Kasumi-1 (cell line): ENCODE measurements at places on chromosomes 16 and 17.

DNA sequence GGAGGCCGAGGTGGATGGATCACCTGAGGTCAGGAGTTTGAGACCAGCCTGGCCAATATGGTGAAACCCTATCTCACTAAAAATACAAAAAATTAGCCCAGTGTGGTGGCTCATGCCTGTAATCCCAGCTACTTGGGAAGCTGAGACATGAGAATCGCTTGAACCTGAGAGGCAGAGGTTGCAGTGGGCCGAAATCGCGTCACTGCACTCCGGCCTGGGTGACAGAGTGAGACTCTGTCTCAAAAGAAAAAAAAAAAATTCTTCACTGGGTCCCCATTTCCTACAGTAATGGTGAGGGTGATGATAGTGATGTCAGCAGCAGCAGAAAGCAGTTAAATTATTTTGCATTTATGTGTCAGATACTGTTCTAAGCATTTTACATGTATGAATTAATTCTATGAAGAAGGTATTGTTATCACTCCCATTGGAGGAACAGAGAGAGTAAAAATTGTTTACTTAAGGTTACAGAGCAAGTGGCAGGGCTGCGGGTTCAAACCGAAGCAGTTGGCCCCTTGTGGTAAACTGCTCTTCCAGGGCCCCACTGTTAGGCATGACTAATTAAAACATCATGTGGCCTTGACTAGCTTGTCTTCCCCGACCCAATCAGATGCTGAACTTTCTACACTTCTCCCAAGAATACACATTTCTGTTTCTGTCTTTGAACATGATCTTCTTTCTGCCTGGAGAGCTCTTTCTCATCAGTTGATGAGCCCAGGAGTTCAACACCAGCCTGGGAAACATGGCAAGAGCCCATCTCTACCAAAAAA is 45.8 kb downstream of the STAT3 start:
- DNase-seq = peak; percentile 62

DNA sequence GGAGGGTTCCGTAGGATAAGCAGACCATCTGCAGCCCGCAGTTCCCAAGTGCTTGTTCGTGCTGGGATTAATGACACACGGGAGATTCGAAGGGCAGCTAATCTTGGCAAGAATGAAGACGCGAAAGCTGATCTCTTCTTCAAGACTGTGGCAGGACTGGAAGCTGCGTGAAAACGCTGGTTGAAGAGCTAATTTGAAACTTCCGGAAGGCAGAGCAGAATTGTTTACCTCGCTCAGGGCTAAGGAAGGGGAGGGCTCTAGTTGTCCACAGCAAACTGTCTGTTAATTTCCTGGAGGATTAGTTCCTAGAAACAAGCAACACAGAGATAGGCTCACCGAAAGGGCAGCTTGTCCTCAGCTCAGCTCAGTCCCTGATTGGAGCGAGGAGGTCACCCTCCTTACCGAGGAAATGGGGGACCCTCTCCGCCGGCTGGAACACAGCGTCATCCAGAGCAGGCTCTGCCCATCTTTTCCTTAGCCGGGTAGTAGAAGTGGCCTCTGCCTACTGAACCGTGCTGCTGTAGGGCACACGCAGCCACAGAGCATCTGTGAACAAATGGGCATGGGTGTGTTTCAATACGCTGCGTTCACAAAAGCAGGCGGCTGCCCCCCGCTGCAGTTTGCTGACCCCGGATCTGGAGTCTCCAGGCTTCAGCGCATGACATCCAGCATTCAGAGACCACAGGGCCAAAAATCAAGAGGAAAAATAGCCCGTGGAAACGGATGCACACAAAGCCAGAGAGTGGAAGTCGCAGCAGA is 16.7 kb upstream of the BAIAP2 start:
- peak; percentile 80 for DNase-seq

DNA sequence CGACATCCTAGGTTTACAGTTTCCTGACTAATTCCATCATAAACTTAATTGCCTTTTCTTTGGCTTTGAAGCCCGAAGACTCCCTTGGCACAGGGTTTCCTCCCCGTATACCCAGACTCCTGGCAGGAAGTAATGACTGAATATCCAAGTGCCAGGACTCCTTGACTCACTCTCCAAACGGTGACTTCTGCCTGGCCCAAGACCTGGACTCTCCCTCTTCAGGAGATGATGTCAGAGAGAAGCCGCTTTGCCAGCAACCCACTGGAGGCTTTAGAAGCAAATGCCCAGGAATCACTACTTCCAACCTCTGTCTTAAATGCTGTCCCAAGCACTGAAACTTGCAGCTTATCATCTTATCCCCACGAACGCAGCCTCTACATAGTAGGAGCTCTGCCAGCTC is 146.5 kb downstream of the RGS9 start:
- DNase-seq = no peak

- DNase-seq = no peak
Observed at GRCh38 chr16:80161799-80162739, 378.7 kb upstream of the DYNLRB2 start.

GRCh38 chr17:27846042-27846655 is 45.8 kb upstream of the NOS2 start:
- DNase-seq = peak; percentile 75

GRCh38 chr17:5580969-5581368 is 3.3 kb downstream of the NLRP1 start:
- no peak for DNase-seq

DNA sequence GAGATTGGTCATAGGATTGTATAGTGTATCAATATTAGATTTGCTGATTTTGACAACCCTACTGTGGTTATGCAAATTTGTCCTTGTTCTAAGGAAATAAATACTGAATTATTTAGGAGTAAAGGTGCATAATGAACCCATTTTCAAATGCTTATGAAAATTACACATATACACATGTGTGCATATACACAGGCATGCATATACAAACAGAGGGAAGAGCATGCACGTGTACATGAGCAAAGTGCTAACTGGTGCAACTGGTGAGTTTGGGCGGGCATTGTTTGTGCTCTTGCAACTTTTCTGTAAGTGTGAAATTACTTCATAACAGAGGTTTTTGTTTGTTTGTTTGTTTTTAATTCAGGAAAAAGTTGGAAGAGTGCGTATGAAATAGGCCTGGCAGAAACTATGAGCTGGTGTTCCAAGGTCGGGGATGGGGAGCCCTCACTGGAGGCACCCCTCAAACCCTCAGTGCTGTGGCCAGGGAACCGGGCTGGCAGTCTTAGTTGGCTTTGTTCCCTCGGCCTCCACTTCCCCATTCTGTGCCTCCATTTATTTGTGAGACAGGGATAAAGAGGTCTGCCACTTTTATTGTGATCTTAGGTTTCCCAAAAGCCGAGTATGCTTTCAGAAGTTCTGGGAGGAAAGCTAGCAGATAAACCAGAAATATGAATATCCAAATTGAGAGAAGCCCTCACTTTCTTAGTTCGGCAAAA is 5.8 kb downstream of the DEXI start:
- no peak for DNase-seq

DNA sequence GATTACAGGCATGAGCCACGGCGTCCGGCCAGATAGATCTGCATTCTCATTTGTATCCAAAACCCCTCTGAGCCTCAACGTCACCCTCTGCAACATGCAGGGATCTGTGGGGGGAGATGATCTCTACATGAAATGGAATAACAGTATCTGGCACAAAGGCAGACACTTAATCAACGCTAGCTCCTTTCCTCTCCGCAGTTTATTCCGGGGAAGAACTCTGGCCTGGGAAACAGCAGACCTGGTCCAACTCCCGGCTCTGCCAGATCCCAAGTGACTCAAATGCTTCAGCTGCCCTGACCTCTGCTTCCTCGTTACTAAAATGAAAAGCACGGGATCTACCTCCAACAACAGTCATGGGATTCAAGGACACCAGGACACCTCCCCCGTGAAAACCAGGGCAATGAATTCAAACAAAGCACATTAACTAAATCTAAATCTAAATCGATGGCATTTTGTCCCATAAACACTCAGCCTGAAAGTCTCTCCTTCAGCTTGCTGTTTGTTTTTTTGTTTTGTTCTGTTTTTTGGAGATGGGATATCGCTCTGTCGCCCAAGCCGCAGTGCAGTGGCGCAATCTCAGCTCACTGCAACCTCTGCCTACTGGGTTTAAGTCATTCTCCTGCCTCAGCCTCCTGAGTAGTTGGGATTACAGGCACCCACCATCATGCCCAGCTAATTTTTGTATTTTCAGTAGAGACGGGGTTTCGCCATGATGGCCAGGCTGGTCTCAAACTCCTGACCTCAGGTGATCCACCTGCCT is 78.2 kb downstream of the NXN start:
- no peak for DNase-seq

DNA sequence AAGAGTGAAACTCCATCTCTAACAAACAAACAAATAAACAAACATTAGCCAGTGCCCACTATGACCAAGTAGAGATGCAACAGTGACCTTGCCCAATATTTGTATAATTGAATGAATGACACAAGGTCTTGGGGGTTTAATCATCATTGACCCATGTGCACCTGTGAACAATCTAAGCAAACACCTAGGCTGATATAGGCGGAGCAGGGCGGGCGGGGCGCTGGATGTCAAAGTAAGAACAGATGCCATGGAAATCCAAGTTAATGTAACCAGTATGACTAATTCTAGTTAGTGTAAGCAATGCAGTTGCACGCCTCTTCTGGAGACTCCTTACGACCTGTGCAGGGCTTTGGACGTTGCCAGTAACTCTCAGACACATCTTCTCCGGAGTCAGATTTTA is 17.6 kb downstream of the RCVRN start:
- DNase-seq = no peak

DNA sequence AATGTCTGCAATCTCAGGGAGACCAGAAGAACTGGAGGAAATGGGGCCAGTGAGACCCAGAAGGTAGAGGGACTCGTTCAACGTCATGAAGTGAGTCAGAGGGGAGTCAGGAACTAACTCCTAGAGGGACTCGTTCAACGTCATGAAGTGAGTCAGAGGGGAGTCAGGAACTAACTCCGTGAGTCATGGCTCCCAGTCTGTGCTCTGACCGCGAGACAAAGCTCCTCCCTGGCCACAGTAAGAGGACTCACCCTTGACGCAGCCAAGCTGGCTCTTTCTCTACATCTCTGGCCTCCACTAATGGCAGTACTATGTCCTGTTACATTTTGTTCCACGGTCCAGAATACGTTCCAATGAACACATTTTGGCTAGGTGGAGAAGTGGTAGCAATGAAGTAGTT is 902.5 kb downstream of the KCNJ2 start:
- no peak for DNase-seq

- DNase-seq = no peak
Observed at GRCh38 chr16:22670044-22670536, 143.9 kb upstream of the HS3ST2 start.

DNA sequence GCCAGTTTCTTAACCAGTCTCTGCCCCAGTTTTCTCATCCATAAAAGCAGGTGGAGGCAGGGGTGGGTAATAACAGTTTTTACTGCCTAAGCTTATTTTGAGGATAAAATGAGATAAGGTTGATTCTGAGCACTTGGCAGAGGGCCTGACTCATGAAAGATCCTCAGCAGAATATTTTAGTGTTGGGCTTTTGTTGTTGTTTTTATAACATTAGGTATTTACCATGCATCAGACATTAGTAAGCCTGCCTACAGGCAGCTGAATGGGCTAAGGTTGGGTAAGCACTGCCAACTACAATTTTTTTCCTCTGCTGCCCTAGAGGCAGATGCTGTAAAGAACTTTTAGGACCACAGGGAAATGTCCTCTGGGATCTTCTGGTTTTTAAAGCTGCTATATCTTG is 43.1 kb downstream of the SCNN1G start:
- DNase-seq = no peak

- no peak for DNase-seq
Observed at GRCh38 chr16:16027728-16028310, 78.4 kb downstream of the ABCC1 start.

DNA sequence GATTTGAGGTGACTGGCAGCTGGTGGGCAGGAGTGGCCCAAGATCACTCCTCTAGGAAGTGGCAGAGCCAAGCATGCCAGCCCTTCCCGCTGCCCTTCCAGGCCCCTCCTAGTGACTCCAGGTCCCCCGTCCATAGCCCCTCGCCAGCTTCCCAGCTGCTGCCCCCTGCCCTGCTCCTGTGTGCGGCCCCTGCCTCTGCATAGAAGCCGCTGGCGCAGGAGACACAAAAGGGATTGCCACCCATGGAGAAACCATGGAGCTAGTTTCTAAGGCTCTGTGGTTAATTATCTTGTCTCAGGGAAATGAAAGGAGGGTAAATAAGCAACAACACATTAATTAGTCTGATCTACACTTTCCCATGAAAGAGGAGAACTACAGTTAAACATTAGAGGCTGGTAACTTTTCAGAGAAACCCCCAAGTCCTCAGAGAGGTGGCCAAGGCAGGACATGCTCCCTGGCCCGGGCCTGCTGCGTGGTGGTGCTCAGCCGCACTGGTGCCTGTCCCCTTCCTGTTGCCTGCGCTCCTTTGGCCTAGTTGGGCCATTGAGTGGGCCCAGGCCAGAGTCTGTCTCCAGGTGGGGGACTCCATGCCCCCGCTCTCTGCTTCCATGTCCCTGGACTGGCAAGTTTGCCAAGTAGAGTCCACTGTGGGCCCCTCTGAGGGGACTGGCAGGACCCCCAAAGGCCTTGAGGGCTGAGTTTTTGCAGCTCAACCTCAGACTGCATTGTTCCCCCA is 65.2 kb downstream of the PRMT7 start:
- no peak for DNase-seq

DNA sequence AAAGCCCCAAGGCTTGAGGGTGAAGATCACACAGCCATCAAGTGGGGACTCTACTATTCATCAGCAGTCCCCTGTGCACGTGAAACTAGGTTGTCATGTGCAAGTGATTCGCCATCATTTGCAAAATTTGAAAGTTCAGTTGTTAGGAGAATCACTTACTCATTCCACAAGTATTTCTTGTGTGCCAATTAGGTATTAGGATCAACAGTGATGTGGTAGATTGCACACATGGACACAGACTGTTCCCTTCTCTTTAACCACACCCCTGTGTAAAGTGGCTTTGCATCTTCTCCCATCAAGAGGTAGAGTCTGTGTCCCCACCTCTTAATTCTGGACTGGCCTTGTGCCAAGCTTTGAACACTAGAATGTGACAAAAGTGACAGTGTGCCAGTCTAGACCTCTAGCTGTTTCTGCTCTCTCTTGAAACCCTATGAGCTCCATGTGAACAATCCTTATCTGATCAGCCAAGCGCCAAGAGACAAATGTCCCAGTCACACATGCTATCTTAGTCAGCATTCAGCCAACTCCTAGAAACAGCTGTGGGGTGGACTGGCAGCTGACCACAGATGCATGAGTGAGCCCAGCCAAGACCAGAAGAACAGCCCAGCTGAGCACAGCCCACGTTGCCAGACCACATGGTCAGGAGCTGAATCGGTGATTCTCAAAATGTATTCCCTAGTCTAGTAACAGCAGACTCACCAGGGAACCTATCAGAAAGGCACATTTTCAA is 31.5 kb upstream of the SHISA9 start:
- DNase-seq = no peak

DNA sequence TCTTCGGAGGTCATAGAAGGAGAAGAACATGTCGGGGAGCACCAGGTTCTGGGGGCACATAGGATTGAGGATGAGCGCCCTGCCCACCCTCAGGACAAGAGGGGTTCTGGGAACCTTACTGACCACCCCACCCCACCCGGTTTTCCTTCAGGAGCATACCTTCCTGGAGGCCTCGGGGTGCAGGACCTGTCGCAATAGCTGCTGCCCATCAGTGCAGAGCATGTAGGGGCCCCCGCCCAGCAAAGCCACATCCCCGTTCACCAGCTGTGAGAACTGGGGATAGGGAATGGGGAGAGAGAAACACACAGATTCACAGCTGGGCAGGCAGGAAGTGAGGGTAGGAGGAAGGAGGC is 2.1 kb downstream of the ESRP2 start:
- DNase-seq = peak; percentile 29
